HFFc6 (cell line): ENCODE measurements at places on chromosomes 6 and 20.

- DNase-seq, result no peak
These were observed 1.9 kb downstream of the TMEM239 start for GRCh38 chr20:2817891-2818595.

GRCh38 chr20:46362921-46363867 lies 43.2 kb downstream of the ELMO2 start:
- DNase-seq, result no peak

DNA sequence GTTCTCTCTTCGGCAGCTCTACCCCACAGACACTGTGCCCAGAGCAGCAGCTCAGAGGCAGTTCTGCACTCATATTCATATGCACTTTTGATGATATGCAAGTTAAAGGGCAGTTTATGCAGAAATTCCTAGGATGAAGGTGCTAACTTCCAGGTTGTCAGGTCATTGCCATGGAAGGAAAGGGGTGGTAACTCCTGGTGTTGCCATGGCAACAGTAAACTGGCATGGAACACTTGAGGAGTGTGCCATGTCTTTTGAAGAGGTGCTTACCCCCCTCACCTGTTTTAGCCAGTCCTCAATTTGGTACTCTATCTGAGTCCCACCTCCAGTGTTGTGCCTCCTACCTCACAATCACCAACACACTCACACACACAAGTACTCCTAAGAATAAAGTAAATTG lies 539.4 kb upstream of the BTBD3 start:
- no peak for DNase-seq

GRCh38 chr20:62755817-62756724 lies 40.2 kb upstream of the MRGBP start:
- no peak for DNase-seq

DNA sequence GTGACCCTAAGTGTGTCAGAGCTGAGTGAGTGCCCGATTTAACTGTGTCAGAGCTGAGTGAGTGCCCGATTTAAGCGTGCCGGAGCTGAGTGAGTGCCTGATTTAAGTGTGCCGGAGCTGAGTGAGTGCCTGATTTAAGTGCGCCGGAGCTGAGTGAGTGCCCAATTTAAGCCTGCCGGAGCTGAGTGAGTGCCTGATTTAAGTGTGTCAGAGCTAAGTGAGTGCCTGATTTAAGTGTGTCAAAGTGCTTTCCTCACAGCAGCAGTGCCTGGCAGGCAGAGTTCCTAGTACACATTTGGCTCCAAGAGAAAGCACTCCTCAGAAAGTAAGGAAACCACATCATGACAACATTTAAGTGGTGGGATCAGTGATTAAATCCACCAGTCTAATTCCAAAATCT lies 13.2 kb downstream of the SERAC1 start:
- no peak for DNase-seq

DNA sequence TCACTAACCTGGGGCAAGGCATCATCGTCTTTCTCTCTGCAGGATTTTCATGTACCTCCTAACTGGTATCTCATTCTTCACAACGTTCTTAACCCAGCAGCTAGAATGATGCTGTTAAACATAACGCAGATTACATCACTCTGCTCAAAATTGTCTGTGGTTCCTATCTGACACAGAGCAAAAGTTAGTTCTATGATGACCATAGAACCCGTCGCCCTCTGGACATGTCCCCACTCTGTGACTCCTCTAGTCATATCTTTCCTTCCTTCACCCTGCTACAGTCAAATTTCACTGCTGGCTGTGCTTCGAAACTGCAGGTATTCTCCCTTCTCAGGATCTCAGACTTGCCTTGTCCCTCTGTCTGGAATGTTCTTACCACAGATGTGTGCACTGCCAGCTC lies 87.4 kb upstream of the TPD52L1 start:
- DNase-seq, result no peak

GRCh38 chr6:133948472-133948871 lies 4.6 kb upstream of the TBPL1 start:
- no peak for DNase-seq
